ENCODE measurements at places on chromosomes 6 and 20. TPM values are rescaled to one million over a fixed set of nuclear protein-coding genes. Genes with fewer than 3 reads are reported as not detected.

The BEND6 gene
- 0.93 TPM for total RNA-seq

DNA sequence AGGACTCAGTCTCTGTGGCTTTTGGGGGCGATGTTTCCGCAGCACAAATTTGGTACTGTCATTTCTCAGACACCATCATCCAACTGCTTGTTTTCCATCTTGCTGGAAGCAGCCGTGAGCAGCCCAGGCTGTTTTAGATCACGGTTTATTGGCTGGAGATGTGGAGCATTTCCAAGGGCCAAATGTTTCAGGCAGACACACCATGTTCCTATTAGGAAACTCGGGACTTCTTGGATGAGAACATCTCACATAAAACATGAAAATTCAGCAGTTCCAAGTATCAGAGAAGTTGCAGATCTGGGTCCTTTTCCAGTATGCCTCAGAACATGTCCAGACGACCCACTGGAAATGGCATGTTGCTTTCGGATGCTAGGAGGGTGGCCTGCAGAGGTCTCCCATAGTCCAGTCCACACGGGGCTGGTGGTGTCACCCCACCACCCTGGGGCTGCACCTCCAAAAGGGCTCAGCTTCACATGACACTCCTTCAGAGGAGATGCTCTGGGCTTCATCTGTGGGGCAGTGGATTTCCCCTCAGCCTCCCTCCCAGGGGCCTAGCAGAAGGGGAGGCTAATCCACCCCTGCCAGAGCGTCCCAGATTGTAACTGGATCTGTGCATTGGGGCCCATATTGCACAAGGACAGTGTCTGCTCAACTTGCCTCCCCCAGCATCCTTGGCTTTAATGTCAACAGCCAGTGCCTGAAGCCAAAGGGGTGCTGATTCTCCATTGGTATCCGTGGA lies 176.3 kb downstream of the SCP2D1 start:
- DNase-seq, result no peak

DNA sequence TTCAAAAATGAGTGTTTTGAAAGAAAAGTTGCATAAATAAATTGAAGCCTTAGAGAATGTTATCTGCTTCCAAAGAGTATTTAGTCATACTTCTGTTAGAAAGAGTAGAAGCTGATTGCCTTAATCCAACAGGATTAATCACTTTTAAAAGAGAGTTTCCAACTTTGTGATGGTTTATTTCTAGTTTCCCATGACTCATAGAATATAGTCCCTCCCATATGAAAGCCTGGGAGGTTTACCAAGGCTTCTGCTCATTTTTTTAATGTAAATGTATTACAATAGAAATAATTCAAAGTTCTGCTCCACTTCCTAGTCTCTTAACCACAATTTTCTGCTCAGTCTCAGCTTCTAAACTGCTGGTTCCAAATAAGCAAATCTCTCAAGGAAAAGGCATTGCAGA lies 118.0 kb upstream of the IRAK1BP1 start:
- DNase-seq, result no peak

DNA sequence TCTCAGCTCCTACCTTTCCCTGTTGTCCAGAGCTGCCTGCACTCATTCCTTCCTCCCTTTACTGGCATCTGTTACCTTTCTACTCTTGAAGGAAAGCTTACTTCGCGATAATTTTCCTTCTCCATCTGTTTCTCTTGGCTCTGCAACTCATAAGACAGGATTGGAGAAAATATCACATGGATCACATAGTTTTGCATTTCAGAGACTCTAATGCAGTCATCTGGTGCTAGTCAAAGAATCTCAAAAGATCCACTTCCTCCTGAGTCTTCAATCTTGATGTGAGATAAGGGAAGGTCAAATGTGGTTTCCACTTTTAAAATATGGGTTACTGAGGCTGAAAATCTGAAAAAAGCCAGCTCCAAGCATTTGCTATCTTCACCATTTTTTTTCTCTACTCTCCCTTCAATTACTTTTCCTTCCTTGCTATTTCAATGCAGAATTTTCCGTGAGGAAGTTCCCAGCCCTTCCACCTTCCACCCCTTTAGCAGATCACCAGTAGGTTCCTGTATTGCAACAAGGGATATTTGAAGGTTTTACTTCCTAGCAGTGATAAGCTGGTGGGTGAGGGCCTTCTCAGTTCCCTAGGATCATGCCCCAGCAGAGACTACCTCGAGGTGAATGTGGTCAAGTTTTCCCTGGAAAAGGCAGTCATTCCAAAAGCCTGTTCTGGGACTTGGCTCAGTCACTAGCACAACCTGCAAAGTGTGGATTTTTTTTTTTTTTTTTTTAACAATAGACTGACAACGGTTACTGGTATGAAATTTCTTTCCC lies 62.8 kb upstream of the LRRC1 start:
- DNase-seq, result no peak

DNA sequence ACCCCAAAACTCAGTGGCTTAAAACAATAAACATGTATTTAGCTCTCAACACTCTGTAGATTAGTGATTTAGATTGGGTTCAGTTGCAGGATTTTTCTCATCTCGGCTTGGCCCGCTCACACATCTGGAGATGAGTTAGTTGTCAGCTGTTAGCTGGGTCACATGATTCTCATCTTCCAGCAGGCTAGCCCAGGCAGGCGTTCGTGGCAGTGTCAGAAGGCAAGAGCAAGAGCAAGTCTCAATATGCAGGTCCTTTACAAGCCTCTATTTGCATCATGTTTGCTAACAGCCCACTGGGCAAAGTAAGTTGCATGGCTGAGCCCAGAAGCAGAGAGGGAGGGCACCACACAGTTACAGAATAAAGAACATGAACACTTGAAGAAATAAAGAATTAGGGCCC lies 83.6 kb upstream of the MYLIP start:
- peak; percentile 24 for DNase-seq
